ENCODE measurements at places on chromosomes 1 and 21.
A peak's percentile ranks its signal among the peaks of the same experiment; 100 is the strongest.

GRCh38 chr21:27306206-27306605, 339.3 kb upstream of the ADAMTS5 start:
- DNase-seq = no peak

GRCh38 chr1:68010090-68010489, 40.3 kb downstream of the DIRAS3 start:
- DNase-seq = no peak

DNA sequence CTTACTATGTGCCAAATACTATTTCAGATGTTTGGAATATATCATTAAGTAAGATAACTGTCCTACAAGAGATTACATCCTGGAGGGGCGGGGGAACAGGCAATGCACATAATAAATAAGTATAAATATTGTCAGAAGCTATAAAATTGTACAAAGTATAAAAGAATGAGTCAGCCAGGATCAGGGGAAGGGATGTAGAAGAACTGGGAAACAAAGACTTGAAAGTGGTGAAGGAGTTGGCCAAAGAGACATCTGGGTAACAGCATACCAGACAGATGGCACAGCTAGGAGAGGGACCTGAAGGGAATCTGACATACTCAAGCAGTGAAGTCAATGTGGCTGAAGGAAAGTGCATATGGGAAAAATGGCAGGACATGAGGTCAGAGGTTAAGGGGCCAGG, 53.9 kb downstream of the CYYR1 start:
- no peak for DNase-seq

DNA sequence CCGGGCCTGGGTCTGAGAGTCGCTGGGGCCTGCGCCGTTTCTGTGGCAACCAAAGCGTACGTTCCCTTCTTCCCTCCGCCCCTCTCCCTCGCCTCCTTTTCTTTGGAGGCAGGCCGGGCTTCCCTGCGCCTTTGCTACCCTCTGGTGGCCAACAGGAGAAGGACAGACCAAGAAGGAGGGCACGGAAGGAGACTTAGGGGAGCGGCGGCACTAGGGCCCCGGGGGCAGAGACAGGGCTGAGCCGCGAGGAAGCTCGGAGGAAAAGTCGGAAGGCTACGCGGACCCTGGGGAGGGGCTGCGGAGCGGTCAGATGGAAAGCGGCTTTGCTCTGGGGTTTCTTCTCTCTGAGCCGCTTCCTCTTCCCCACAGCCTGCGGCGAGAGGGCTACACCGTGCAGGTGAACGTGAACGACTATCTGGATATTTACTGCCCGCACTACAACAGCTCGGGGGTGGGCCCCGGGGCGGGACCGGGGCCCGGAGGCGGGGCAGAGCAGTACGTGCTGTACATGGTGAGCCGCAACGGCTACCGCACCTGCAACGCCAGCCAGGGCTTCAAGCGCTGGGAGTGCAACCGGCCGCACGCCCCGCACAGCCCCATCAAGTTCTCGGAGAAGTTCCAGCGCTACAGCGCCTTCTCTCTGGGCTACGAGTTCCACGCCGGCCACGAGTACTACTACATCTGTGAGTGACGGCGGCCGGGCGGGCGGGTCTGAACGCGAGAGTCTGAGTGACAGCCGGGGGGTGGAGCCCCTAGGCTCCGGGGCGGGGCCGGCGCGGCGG, 6.3 kb downstream of the EFNA3 start:
- DNase-seq = peak; percentile 96

- DNase-seq = no peak
Measured at GRCh38 chr1:208233546-208233945, 10.6 kb downstream of the PLXNA2 start.

DNA sequence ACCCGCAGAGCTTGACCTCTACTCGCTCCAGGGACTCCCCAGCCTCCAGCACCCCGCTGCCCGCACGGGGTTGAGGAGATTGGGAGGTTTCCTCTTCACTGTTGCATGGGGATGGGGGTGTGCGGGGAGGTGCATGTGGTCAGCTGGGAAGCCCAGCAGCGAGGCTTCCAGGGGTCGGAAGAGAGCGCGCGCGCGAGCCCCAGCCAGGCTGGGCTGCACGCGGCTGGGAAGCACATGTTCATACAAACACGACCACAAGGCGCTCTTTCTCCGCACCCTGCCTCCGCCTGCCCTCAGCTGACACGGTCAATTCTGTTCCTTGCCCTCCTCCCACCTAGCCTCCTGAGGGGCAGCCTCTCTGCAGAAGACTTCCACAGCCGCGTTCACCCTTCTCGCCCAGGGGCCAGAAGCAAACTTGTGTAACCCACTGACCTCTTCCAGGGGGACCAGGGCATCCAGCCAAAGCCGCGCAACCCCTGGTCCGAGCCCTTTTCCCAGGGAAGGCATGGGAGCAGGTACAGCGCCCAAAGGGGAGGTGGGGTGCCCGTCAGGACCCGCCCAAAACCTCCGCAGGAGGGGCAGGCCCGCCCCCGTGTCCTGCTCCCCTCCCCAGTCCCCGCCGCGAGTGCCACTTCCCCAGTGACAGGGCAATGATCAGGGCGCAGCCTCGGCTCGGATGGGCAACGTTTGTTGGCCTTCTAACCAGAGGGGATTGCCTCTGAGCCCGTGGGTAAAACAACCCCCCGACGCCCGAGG, 1.3 kb downstream of the COL24A1 start:
- no peak for DNase-seq

Data from stimulated activated CD4-positive, alpha-beta T cell treated with anti-CD3 and anti-CD28 coated beads, Interleukin-15, amount 100 ng/mL, for 24 hours (primary cell).